ENCODE measurements at places on chromosomes 12 and 14.

DNA sequence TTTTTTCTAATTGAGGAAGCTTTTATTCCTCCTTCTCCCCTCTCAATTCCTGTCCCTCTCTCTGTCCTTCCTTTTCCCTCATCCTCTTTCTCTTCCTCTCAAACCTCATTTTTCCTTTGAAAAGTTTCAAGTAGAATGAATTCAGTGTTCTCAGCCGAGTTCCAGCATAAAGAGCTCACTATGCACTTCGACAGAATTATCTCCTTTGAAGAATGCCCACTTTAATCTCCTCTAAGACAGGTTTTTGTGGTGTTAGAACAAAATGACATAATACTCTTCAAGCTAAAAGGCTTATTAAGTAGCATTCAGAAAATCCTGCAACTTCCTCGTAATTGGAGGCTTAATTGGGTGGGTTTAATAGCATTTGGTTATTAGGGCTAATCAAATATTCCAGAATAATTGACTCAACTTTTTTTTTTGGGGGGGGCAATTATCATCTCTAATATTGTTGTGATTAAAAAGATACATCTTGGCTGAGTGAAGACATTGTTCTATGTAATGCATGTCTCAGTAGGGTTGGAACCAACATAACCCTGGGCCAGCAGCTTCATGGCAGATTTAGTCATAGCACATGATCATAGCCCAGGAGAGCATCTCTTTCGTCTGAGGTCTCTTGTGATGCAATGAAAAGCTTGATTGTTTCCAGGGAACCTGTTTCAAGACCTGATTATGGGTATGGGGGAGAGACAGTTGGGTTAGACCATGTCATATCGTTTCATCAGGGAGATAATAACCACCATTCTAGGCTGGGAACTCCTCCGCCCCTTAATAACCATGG lies 25.0 kb upstream of the SLC24A4 start:
- DNase-seq, result no peak

DNA sequence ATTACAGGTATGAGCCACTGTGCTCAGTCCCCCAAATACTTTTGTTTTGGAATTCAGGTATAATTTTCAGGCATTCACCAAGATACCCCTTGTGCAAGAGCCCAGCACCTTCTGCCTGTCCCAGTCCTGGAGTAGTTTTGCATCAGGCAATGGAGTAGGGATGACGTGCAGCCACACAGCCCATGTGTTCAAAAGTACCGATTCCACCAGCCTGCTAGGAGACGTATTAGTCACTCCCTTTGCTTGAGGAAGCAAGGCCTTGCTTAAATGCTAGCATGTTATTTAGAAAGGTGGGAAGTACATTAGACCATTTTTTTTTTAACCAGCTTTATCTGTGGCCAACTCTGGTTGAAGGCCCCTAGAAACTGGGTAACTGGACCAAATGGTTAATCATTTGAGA lies 15.0 kb upstream of the GALNT16 start:
- no peak for DNase-seq

DNA sequence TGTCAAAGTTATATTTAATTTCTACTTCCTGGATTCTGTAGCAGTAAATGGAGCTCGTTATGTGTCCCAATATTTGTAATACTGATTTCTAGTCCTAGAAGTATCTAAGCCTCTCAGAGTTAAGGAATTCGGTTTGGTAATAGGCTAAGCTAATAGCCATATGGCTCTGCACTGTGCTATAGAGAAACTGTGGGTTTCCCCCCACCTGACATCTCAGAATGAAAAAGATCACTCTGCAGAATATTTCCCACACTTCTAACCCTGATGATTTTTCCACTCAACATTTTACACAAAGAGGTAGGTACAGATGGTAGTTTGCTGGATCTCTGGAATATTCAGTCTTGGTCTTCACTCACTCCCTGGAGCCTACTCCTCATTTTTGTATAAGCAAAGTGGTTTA lies 71.2 kb downstream of the BORCS5 start:
- no peak for DNase-seq

GRCh38 chr12:6086316-6086715 lies 38.2 kb downstream of the VWF start:
- no peak for DNase-seq

- DNase-seq, result no peak
These were observed 32.2 kb downstream of the CYP46A1 start for GRCh38 chr14:99716091-99716849.

GRCh38 chr14:51335961-51336723 lies 96.1 kb downstream of the TMX1 start:
- no peak for DNase-seq

- no peak for DNase-seq
These were observed 293 bp downstream of the IFI27L1 start for GRCh38 chr14:94081386-94081820.

DNA sequence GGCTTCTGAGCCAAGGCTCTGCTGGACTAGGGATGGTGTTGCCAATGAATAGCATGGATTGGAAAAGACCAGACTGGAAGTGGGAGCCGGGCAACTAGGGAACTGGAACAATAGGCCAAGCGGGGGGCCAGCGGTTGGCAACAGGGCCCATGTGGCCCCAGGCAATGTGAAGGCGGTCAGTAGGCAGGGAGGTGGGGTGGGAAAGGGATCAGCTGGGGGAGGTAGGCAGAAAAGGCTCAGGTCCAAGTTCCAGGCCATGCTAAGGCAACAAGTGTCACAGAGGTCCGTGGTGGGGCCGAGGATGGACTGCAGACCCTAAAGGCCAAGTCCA lies 14.9 kb upstream of the MLXIP start:
- DNase-seq, result no peak

DNA sequence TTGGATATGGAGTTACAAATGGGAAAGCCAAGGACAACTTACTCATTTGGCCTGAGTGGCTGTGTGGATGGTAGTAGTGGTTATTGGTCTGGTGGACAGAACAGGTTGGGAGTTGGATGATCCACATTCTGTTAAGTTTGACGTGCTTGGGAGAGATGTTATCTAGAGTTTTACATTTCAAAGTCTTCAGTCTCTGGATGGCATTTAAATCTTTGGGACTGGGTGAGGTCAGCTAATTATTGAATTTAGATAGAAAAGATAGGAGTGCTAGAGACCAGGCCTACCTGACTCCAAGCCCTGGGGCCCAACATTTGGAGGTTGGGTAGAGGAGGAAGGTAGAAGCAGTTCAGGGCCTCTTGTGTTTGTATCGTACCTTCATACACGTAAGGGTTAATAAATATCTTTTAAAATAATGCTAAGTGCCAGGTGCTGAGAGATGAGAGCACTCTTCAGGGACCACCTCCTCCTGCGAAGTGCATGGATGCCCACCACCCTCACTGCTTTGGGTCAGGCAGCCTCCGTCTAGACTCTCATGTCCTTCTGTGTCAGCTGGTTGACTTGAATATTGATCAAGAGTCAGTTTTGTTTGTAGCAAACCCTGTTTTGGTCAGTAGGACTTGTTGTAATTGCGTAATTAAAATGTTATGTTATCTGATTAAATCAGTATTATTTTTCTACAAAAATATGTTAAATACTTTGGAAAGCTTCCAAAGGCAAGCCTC lies 460.4 kb upstream of the RGS6 start:
- no peak for DNase-seq

DNA sequence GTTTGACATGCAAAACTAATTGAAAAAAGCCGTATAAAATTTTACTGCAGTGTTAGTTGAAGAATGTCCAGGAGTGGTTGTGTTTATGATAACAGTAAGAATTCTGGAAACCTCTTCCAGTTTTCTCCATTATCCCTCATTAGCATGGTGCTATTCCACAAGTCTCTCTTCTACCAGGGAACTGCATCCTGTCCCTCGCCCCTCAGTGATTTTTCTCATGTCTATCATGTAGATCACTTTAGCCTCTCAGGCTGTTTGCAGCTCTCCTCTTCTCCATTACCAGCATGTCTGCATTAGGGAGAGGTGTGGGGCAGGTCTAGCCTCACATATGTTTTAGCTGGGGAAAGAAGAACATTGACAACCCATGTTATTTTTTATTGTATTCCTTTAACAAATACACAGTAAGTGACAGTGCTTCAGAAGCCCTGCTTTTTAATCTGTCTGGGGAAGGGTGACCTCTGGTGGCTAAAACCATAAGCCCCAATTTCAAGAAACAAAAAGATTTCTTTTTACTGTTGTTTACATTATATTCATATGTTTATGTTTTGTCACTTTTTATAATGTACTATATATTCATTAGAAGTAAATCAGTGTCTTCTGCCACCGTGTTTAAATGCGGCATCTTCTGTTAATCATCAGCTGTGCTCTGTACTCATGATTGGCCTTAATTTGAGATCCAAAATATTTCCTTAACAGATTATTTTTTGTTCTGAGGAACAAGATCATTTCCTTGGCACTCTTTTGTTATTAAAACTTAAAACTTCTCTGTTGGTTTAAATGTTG lies 70.7 kb downstream of the RASSF8 start:
- DNase-seq, result peak; percentile 55

DNA sequence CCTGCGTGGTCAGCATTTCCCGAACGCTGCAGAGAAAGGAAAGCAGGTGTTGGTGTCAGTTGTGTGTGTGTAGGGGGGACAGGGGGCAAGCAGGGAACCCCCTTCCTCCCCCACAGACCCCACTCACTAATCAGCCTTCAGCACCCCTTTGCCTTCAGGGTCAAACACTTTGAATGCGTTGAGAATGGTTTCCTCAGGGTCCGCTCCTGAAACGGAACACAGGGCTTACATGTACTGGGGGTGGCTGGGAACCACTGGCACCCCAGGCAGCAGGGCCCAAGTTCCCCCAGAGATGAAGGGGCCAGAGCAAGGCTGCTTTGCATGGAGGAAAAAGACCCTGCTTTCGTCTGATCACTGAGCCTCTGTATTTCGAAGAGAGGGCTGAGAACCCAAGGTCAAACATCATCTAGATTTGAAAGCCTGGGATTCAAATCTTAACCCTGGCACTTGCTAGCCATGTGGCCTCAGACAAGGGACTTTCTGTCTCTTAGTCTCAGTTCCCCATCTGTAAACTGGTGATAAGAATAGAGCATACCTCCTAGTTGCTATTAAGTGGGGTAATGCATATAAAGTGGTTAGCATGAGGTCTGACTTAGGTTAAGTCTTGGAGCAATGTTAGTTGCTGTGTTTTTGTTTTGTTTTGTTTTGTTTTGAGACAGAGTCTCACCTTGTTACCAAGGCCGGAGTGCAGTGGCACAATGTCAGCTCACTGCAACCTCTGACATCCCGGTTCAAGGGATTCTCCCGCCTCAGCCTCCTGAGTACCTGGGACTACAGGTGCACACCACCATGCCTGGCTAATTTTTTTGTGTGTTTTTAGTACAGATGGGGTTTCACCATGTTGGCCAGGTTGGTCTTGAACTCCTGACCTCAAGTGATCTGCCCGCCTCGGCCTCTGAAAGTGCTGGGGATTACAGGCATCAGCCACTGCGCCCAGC lies 7.0 kb downstream of the MYL2 start:
- no peak for DNase-seq

- DNase-seq, result no peak
These were observed 128.5 kb downstream of the SLC15A5 start for GRCh38 chr12:16148938-16149337.

DNA sequence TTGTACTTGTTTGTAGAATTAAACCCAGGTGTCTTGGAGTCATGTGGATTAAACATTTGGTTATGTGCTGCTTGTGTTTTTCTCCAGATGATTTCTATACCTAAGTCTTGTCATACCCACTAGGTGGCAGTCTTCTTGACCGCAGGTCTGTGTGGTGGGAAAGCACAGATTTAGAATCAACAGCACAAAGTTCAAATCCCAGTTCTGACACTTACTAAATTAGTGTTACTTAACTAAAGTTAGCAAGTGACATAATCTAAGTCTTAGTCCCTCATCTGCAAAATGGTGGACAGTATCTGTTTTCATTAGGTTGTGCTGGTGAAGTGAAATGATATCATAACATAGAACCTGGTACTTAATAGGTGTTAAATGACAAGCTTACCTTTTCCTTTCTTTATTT lies 151.0 kb upstream of the ARHGAP5 start:
- peak; percentile 48 for DNase-seq

- no peak for DNase-seq
These were observed 309.7 kb downstream of the BMP4 start for GRCh38 chr14:53646925-53647324.

GRCh38 chr12:52015532-52016041 lies 8.8 kb downstream of the TAMALIN start:
- DNase-seq, result no peak

- no peak for DNase-seq
These were observed 86.4 kb downstream of the ST8SIA1 start for GRCh38 chr12:22248121-22248520.

DNA sequence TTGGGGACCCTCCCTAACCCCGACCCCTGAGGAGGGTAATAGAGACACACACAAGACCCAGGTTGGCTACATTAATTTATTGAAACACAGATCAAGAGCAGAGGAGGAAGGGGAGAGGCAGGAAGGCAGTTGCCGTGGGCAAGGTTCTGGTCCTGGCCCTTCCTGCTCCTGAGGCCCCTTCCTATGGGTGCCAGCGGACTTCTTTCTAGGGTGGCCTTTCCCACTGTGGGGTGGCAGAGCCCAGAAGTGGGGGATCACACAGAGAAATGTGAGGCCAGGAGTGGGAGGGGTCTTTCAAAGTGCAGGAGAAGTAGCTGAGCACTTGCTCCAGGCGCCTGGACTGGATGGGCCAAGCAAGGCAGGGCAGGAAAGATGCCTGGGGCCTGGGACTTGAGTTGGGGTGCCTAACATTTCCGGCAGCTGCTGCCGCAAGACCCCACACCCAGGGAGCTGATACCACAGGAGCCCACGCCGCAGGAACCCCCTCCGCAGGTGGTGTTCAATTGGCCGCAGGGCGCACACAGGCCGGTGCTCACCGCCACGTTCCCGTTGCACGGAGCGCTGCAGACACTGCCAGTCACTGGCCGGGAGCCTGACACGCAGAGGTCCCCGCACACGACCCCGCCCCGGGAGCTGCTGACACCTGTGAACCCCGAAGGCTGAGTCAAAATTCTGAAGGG lies 5.3 kb downstream of the KRT81 start:
- no peak for DNase-seq

- no peak for DNase-seq
These were observed 65.6 kb downstream of the ZC3H14 start for GRCh38 chr14:88628462-88628861.

DNA sequence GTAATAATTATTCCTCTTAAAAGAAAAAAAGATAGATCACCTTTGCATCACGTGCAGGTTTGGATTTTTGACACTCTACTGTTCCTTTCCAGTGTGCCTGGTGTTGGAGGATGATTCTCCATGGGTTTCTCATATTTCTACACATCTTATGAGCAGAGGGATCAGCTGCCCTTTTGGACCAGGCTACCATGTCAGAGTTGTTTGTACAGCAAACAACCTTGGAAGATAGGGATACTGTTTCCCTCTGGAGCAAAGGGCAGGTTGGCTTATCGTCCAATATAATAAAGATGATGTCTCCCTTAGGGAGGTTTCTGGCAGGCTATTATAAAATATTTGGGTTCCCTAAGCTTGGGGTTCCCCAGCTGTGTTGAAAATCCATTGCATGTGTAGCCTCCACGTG lies 42.1 kb downstream of the DAO start:
- no peak for DNase-seq

DNA sequence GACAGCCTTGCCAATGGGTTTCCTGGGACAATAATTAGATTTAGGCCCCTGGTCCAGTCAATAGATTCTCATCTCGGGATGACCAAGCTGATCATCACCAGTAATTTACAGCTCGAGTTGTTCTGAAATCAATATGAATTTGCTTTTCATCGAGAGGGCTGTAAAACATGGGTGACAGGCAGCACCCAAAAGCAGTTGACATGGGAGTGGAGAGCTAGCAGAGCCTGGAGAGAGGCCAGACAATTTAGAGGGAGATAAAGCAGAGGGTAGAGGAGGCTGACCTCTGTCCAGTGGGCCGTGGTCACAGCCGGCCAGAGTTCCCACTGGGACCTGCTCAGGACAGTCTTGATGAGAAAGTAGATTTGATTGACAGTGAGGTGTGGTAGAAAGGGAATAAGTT lies 157.3 kb downstream of the ASCL4 start:
- no peak for DNase-seq

Measured in EL (cell line).